ENCODE measurements at places on chromosomes 1 and 21.

GRCh38 chr1:152160576-152160975 is 1.5 kb upstream of the RPTN start:
- no peak for DNase-seq

DNA sequence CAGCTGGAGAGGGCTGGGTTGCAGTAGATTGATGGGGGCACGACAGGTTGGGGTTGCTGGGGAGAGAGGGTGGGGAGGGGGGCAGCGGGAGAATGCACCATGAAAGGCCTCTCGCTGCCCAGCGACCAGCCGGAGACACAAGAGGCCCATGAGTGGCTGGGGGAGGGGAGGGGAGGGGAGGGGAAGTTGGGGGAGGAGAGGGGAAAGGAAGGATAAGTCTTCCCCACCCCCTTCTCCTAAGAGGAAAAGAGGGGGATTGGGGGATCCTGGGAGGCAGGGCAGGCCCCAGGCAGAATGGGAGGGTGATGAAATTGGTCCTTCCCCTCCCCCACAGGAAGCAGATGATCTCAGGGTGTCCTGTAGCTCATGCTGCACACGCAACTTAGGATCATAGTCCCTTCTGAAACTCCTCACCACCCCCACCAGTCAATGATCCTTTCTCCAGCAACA is 45.7 kb downstream of the PAX7 start:
- DNase-seq, result no peak

- DNase-seq, result no peak
Observed at GRCh38 chr1:99363531-99363930, 99.2 kb downstream of the PLPPR4 start.

GRCh38 chr1:46467183-46467504 is 22.5 kb upstream of the DMBX1 start:
- DNase-seq, result no peak

DNA sequence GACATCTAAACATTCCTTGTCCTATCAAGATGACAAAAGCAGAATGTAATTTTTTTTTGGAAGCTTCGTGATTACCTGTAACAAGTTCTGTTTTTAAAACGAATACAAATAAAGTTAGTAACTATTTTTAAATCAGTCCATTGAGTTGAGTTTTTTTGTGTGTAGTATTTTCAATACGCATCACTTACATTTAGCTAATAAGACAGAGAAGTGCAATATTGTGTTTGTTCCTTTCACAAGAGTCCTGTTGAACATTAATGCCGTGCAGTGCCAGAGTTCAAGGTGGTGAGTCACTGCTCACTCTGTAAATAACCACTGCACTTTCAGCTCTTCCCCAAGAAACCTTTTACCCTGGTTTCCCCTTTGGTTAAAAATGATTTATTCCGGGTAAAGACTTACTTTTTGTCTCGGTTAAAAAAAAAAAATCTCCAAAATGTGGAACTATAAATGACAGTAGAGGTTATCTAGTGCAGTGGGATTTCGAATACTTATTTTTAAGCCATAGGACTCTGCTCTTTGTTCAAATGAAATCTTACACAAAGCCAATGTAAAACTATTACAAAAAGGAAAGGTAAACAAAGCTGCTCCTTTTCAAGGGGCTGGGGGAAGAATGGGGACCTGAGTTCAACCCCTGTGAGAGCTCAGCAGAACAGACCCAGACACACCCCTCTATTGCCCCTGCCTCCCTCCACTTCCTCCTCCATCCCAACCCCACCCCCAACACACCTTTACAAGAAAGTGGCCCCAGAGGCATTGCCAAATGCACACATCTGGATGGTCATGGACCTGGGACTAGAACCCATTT is 14.8 kb upstream of the NCMAP start:
- DNase-seq, result no peak

All from bone marrow (tissue), 2 donors.